ENCODE measurements at places on chromosomes 1 and 21.
A peak's percentile ranks its signal among the peaks of the same experiment; 100 is the strongest.

DNA sequence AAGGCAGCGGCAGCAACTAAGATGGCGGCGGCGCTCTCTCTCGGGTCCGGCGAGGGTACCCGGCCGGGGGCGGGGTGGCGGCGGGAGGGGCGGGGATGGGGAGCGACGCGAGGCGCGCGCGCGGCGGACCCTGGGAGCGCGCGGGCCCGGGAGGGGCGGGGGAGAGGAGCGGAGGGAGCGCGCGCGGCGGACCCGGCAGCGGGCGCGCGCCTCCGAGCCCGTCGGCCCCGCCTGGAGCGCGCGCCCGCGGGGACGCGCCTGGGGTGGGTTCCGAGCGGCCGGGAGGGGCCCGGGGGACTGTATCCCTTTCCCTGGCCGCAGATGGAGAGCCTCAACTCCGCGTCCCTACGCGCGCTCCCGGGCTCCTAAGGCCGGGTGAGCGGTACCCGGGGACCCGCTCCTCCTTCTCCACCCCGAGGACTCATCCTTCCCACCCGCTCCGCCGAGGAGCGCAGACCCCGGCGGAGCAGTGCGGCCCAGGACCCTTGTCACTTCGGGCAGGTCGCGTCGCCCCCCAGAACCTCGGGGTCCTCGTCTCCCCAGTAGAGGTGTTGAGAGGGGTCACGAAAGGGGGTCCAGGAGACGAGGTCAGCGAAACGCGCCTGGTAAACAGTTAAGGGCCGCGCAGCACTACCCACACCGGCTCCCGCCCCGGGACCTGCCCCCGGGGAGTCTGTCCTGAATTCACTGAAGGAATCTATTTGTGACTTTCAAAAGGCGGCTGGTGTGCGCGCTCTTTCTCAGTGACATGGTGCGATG, at the start of gene CLSTN1:
Gene CLSTN1, minus strand, starts transcription at position 23 of the 759 bp plus-strand sequence. CDS start 232 bp downstream, outside the sequence.
- peak; percentile 79 for DNase-seq

- no peak for DNase-seq
These were observed 1126.1 kb downstream of the KCNT2 start for GRCh38 chr1:195482137-195482536.

GRCh38 chr1:56522680-56523079, 56.7 kb downstream of the PLPP3 start:
- no peak for DNase-seq

DNA sequence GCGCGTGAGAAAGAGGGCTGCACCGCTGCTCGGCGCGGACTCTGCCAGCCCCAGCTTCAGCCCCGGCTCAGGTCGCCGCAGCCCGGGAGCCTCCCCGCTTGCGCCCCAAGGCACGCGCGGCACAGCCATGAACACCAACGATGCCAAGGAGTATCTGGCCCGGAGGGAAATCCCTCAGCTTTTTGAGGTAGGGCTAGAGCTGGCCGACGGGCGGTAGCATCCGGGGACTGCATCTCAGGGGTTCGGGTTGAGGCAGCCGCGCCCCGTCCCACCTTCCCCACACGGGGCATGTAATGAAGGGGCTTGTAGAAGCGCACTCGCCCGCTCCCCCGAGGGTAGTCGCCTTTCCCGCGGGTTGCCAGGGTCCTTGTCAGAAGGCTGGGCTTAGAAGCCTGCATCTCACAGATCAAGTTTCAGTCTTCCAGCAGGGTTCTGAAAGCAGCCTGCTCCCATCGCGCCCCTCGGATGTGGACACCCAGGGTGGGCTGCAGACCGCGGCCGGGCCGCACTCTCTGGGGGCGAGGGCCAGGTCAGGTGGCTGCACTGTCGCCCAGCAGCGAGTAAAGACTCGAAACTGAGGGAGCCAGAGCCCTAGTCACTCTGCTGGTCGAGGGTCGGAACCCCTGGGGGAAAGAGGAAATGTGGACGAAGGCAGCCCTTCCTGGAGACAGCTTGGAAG, 507 bp downstream of the AK5 start:
- DNase-seq, result peak; percentile 44

DNA sequence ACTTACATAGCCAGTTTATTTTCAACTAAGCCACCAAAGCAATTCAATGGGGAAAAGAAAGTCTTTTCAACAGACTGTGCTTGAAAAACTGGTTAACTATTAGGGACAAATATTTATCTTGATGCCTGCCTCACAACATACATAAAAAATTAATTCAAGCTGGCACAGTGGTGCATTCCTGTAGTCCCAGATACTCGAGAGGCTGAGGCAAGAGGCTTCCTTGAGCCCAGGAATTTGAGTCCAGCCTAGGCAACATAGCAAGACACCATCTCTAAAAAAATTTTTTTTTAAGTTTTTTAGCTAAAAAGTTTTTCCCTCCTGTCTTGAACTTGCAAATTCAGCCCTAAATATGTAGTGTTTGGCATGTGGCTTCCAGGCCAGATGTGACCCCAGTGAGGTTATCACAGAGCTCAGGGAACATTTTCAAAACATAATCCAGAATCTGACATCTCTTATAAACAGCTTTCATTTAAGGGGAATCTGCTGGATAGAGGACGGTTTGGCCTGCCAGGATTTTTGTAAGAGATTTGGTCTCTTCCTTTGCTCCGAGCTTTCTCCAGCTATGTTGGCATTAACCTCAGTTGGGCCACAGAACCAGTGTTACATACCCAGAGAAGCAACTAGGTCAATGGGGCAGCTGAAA, 46.4 kb downstream of the COL6A1 start:
- no peak for DNase-seq

DNA sequence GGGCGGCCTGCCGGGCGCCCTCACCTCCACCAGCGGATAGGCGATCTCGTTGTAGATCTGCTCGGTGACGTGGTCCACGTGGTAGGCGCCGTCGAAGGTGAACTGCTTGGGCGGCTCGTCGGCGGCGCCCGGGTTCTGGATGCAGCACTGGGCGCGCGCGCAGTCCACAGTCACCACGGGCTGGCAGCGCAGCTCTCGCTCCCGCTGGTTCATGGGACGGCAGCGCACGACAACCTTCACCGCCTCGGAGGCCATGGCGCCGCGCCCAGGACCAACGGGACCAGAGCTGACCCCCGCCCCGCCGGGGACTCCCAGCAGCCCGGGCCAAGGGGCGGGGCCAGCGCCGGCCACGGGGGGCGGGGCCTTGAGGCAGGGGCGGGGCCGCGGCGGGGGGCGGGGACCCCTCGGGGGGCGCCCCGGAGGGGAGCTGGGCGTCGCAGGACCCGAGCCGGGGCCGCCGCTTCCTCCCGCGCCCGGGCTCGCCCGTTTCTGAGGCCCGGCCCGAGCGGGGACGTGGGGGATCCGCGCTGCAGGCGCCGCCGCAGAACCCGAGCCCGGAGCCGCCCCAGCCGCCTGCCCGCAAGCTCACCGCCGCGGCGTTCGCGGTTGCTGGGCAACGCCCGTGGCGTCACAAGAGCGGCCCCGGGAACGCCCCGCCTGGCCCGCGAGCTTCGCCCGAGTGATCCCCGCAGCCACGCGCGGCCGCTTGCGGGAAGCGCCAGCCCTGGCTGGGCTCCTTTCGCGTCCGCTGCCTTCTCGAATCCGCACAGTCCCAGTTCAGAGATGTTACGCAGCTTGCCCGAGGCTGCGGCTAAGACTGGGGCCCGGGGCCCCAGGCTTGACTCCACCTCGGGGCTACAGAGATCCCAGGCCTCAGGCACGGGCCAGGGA, at the start of gene KIF17:
Gene KIF17, minus strand, starts transcription at position 556 of the 891 bp plus-strand sequence. Its CDS starts 301 bp downstream, at position 255.
- DNase-seq, result no peak

DNA sequence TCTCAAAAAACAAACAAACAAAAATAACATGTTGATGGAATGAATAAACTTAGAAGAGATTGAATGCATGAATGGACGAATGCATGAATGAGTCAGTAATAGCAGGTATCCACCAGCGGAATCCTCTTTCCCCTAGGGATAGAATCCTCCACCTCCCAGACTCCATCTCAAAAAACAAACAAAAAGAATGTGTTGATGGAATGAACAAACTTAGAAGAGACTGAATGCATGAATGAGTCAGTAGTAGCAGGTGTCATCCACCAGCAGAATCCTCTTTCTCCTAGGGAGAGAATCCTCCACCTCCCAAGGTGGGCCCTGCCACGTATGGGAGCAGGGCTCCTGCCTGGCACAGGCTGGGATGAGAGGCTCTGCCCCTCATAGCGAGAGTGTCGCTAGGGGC, 26.8 kb upstream of the RNF19B start:
- DNase-seq, result no peak

- no peak for DNase-seq
These were observed 214.5 kb downstream of the TBX15 start for GRCh38 chr1:118773656-118774055.
